ENCODE measurements at places on chromosomes 5 and 9. TPM values are rescaled to one million over a fixed set of nuclear protein-coding genes. Genes with fewer than 3 reads are reported as not detected.

DNA sequence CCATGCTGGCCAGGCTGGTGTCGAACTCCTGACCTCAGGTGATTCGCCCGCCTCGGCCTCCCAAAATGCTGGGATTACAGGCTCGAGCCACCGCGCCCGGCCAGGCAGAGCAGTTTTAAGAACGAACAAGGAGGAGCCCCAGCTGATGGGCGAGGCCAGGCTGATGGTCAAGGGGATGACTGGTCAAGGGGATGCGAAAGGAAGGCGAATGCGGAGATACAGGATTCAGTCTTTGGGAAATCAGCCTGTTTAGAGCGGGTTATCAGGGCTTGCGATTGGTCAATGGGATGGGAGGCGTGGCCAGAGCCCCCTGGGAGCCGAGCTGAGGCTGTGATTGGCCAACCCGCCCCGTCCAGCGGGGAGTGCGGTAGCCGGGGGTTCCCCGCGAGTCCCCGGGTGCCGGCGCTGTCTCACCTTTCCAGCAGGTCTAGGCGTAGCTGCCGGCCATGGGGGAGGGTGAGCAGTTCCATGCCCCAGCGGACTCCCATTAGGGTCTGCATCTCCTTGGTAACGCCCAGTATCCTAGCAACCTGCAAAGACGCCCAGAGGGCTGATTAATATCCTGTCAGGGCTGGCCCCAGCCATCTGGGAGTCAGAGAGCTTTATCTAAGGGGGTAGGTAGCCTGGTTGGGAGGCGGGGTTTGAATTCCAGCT lies 7.5 kb upstream of the TOR2A start:
- no peaks in the 10 kb centered on the region for H3K27me3 ChIP-seq
- no peak overlapping the region for H3K4me3 ChIP-seq
- peaks cover 14% of the 10 kb centered on the region for H3K4me1 ChIP-seq
- H3K36me3 ChIP-seq, result no peaks in the 10 kb centered on the region

- no peak overlapping the region for H3K4me3 ChIP-seq
- H3K4me1 ChIP-seq, result no peaks in the 10 kb centered on the region
- no peak for DNase-seq
- H3K27me3 ChIP-seq, result no peaks in the 10 kb centered on the region
- H3K27ac ChIP-seq, result no peak overlapping the region
Measured at GRCh38 chr5:166436872-166437271, 1854.6 kb upstream of the WWC1 start.

Gene IL9
- not detected for total RNA-seq

Gene LRRC19
- not detected for total RNA-seq

- DNase-seq, result no peak
- H3K36me3 ChIP-seq, result no peaks in the 10 kb centered on the region
- no peak overlapping the region for H3K27ac ChIP-seq
- no peak overlapping the region for H3K4me3 ChIP-seq
Measured at GRCh38 chr5:74250304-74251102, 390.0 kb downstream of the ENC1 start.

- no peaks in the 10 kb centered on the region for H3K27me3 ChIP-seq
Measured at GRCh38 chr5:68682400-68683160, 411.2 kb upstream of the SLC30A5 start.

Gene CD74
- 8.9 TPM for total RNA-seq

DNA sequence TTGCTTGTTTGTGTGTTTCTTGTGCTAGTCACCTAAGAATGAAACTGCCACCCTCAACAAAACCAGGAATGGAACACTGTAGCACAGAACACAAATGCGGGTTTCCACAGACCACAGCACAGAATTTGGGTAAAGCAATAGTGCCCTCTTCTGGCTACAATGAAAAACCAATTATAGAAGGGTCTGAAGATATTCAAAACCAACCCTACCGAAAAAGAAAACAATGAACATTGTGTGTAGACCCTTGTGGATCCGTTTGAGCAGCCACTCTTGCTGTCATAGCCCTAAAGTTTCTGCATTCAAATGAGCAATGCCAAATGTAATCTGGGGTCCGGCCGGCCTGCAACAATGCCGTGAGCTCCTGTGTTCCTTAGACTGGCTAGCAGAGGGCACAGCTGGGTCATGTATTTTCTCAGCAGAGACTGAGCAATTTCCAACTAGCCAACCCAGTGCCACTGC lies 8.3 kb upstream of the ENC1 start:
- no peak overlapping the region for H3K4me3 ChIP-seq
- no peak for DNase-seq
- peaks cover 14% of the 10 kb centered on the region for H3K4me1 ChIP-seq
- no peak overlapping the region for H3K27ac ChIP-seq
- H3K27me3 ChIP-seq, result no peaks in the 10 kb centered on the region

Gene AJM1
- total RNA-seq, result 7.1 TPM

Gene GABRA1
- not detected for total RNA-seq

DNA sequence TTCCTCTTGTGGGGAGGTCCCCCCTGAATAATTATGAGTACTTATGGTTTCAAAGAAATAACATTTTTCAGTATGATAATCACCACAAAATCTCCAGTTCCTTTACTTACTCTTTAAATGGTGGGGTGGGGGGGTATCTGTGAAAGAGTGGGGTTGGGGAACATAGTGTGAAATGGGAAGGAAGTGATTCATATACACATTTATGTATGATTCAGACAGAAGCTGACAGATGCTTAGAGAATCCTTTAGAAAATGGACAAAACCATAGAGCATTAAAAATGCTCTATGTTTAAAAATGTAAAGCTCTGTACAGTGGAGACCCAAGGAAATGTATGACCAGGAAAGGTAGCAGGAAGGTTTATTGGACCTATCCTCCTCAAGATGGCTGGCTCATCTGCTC lies 267.5 kb upstream of the GRIA1 start:
- no peak overlapping the region for H3K4me3 ChIP-seq
- H3K36me3 ChIP-seq, result no peaks in the 10 kb centered on the region
- DNase-seq, result no peak
- no peak overlapping the region for H3K27ac ChIP-seq

DNA sequence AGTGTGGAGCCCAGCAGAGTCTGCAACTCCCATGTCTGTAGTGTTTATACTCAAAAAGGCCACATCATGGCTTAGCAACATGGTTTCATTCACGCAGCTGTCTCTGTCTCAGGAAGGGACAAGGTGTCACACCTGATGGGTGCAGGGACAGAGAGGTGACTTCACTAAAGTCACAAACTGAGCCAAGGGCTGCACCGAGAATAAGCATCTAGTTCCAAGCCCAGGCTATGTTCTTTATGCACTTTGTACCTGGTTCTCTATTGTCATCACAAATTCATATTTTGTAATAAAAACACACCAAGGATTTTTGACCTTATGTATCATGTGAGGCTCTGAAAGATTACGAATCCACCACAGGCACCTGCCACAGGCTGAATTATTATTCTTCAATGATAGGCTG lies 64.9 kb upstream of the STK32A start:
- peaks cover 21% of the 10 kb centered on the region for H3K27me3 ChIP-seq
- H3K36me3 ChIP-seq, result no peaks in the 10 kb centered on the region
- no peak overlapping the region for H3K27ac ChIP-seq
- H3K4me3 ChIP-seq, result no peak overlapping the region

DNA sequence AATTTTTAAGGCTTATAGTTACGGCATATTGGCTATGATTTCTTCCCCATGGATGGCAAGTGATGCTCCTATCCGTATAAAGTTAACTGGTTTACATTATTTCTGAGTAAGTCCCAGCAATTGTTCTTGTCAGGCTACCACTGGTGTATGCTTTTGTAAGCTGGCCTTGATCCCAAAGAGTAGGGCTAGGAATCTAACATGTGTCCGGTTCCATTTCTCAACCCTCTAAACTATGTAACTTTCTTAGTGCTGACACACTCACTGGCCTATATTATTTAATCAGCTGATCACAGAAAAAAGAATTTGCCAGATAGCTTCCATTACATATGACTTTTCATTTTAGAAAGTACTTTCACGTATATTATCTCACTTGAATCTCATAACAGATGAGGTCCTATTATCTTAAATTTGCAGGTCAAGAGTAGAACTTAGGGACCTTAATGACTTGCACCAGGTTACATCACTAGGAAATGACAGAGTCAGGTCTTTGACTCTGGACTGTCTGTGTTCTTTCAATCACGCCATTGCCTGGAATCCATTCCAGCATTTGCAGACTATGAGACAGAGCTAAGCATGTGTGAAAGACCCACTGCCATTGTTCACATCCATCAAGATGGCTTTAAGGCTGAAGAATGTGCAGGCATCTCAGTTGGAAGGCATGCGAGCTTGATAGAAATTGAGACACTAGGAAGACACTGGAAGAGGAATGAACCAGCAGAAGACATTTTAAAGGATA lies 362.9 kb downstream of the ARRDC3 start:
- H3K27me3 ChIP-seq, result no peaks in the 10 kb centered on the region
- DNase-seq, result no peak
- no peaks in the 10 kb centered on the region for H3K36me3 ChIP-seq
- no peak overlapping the region for H3K4me3 ChIP-seq
- no peak overlapping the region for H3K27ac ChIP-seq

DNA sequence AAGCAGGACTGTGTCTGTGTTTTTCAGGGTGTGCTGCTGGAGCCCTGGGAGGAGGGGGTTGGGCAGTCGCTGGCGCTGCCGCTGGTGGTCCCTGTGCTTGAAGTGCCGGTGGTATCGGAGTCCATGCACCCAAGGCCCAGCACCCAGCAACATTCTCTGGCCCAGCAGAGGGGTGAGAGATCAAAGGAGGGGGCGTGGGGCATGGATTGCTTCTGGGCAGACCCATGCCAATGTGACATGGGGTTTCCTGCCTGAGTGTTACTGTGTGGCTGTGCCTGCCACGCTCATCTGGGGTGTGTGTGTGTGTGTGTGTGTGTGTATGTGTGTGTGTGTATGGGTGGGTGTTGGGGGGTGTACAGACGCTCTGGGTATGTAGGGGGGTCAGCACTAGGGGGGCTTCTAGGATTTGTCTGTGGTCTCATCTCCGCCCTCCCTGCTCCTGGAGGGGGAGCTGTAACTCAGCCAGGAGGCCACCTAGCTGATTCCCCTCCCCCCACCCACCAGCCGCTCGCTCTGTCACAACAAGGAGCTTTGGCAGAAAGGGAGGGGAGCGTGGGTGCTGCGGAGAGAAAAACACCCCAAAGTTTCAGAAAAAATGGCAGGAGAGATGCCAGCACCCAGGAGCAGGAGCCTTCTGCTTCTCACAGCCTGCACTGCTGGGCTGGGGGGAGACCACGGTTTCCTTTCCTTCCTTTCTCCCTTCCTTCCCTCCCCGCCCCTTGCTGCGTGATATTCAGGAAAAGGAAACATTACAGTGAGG lies 35.9 kb upstream of the HSPA9 start:
- no peaks in the 10 kb centered on the region for H3K4me1 ChIP-seq
- H3K36me3 ChIP-seq, result no peaks in the 10 kb centered on the region
- DNase-seq, result no peak

- H3K27me3 ChIP-seq, result no peaks in the 10 kb centered on the region
- H3K4me3 ChIP-seq, result no peak overlapping the region
- DNase-seq, result peak; percentile 68
Measured at GRCh38 chr9:129330711-129331492, 152.8 kb upstream of the IER5L start.

Gene NR5A1
- 0.64 TPM for total RNA-seq

Gene SH3GLB2
- 87.9 TPM for total RNA-seq

- H3K4me3 ChIP-seq, result no peak overlapping the region
- H3K27me3 ChIP-seq, result peaks cover 6% of the 10 kb centered on the region
- no peaks in the 10 kb centered on the region for H3K4me1 ChIP-seq
- no peak overlapping the region for H3K27ac ChIP-seq
- DNase-seq, result no peak
Measured at GRCh38 chr9:86891091-86891490, 56.2 kb downstream of the GAS1 start.

DNA sequence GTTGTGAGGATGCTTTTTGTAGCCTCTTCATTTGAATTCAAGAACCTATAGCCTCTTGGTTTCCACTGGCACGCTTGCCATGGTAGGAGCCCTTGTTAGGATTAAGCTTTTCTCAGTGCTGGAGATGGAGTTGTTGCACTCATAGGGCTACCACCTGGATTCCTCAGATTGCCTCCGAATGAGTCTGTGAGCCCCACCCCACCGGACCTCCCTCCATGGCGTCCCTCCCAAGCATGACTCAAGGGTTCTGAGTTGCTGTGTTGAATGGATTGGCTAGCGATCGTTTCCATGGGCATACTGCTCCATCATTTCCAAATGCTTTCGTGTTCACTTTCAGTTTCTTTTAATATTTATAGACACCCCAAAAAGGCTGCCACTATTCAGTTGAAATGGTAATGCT lies 69.9 kb downstream of the DAPK1 start:
- H3K4me3 ChIP-seq, result no peak overlapping the region
- no peaks in the 10 kb centered on the region for H3K4me1 ChIP-seq
- no peak overlapping the region for H3K27ac ChIP-seq
- DNase-seq, result no peak

DNA sequence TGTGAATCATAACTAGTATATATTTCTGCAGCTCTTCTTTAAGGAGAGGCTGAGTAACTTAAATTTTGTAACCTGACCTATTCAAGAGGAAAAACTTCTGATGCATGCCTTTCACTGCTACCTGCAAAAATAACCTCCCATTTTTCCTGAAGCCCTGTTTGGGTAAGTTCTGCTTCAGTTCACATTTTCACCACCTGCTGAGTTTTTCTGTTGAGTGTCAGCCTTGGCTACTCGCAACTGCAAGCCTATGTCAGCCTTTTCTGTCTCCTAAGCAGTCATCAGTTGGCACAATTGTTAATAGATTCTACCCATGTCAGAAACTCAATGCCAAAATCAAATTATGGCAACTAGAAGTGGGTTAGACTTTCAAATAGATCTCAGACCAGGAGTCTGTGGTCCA lies 8.2 kb upstream of the TNFAIP8 start:
- H3K27me3 ChIP-seq, result no peaks in the 10 kb centered on the region
- no peaks in the 10 kb centered on the region for H3K4me1 ChIP-seq
- DNase-seq, result no peak
- no peak overlapping the region for H3K27ac ChIP-seq

Gene DNAI1
- 1.1 TPM for total RNA-seq

Gene TNPO1
- total RNA-seq, result 104 TPM

Gene PCDHGA4
- not detected for total RNA-seq

Gene VCAN
- total RNA-seq, result 49.9 TPM

All from HCT116 (cell line).